Activated T-cell treated with anti-CD3 and anti-CD28 coated beads, Interleukin-2, amount 50 U/mL, for 4 hours (primary cell): ENCODE measurements at places on chromosomes 1 and 21. TPM values are rescaled to one million over a fixed set of nuclear protein-coding genes. Genes with fewer than 3 reads are reported as not detected.

- no peak for DNase-seq
Measured at GRCh38 chr1:39755965-39756659, 15.0 kb downstream of the OXCT2 start.

DNA sequence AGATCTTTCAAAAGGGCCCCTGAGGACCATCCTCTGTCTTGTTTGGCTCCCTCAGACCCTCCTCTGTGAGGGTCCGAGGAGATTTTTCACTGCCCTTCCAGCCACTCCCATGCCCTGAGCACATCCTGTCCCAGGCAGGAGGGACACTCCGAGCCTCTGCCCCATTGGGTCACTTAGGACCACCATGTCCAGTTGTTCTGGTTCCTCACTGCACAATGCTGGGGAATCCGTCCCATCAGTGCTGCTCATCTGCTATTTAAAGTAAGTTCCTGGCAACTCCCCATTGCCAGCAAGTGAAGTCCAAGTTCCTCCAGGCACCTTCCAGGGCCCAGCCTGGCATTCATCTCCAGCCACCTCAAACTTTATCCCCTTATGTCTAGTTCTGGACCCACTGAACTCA lies 117.5 kb upstream of the GRIK3 start:
- no peak for DNase-seq

DNA sequence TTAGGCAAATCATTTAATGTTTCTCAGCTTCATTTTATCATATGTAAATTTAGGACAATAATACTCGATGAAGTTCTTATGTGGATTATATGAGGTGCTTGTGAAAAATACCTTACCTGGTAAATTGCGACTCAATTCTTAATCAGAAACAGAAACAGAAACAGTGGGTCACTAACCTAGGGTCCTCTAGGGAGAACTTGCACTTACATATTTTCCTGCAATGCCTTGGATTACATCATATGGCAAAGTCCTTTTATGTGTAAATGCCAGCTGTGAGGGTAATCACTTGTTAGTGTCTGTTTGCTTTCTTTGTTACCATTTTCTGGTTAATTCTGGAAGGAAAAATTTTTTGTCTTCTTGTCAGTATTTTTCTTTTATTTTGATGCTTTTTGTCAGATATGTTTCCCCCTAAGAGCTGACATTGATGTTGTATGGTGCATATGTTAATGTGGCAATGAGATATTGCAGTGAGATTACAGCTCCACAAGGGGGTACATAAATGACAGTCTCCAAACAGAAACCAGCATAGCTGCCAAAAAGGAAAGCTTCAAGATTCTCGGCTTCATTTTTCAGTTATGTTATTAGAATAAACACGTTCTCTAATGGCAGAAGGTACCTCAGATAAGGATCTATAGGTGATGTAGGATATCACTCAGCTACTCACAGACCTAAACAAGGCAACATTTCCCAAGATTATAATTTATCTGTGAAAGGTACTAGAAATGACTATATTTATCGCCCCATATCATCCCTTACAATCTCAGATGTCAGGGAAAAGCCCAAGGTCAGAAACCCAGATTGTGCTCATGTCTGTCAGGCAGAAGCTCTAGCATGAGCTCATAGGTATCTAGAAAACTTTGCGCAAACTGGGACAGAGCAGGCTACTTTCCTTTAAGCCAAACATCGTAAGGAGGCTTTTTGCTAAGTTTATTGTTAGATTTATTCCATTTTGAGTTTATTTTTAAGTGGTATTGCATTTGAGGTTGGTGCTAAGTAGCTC lies 119.9 kb downstream of the FASLG start:
- DNase-seq = no peak

GRCh38 chr1:31657020-31657804 lies 12.5 kb upstream of the PEF1 start:
- no peak for DNase-seq

Gene LPAR3
- 0.18 TPM for total RNA-seq

Gene TMPRSS15
- total RNA-seq = not detected

DNA sequence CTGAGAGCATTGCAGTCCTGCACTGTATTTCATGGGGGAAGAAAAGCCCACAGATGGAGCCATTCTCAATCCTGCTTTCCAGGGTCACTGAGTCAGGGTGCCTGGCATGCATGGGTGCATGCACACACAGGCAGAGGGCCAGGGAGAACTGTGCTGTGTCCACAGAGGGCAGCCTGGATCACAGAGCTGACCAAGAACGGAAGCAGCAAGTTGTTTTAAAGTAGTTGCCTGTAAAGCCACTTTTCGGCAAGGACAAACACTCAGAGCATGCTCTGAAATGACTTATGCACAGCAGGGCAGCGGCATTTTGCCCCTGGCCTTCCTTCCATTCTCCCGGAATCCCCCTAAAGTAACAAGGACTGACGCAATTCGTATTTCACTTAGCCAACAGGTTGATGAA lies 3.6 kb downstream of the ERG start:
- no peak for DNase-seq

DNA sequence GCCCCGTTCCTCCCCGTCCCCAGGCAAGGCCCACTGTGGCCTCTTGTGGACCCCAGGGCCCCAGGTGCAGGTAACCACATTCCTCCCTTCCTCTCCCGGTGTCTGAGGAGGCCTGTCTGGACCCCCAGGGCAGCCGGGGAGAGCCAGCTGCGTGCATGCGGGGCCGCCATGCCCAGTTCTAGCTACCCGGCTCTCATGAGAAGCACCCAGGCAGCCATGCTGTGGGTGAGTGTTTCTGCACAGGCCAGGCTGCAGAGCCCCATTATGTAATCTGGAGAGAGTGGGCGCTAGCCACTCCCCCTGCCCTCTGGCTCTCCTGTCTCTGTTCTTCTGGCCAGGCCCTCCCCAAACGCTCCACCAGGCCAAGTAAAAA lies 18.4 kb upstream of the PLEKHG5 start:
- no peak for DNase-seq
